Posterior cingulate gyrus (tissue), 11 donors: ENCODE measurements at places on chromosomes 16 and 17.
A peak's percentile ranks its signal among the peaks of the same experiment; 100 is the strongest.

DNA sequence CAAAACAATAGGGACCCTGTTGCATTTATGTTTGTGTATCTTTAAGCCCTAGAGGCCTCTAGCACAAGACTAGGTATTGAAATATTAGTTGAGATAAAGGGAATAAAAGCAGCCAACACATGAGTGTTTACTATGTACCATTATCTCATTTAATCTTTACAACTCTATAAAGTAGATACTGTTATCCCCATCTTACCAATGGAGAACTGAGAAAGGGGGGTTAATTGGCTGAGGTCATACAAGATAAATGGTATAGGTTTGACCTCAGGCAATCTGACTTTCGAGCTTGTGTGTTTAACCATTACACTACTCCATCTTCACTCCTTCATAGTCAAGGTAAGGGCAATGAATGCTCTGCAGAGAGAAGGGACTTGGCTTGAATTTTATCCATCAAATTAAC, 26.3 kb upstream of the STAC2 start:
- DNase-seq, result no peak

DNA sequence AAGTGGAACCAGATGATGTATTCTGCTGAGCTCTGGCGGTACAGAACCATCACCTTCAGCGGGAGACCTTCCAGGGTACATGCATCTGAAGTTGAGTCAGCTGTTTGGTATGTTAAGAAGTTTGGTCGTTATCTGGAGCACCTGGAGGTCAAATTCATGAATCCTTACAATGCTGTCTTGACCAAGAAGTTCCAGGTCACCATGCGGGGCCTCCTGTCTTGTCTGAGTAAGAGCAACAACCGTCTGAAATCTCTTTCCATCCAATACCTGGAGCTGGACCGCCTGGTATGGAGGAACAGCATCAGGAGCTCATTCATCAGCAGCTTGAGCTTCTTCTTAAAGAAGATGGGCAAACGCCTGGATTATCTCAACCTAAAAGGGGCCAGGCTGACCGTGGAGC, 4.0 kb downstream of the FBXO39 start:
- DNase-seq, result no peak

- DNase-seq, result no peak
These were observed 184.4 kb upstream of the CDH11 start for GRCh38 chr16:65306300-65306699.

GRCh38 chr17:38797828-38798227, 1.5 kb downstream of the PIP4K2B start:
- no peak for DNase-seq

GRCh38 chr16:70390774-70391173, 44.1 kb downstream of the DDX19A start:
- peak; percentile 16 for DNase-seq

DNA sequence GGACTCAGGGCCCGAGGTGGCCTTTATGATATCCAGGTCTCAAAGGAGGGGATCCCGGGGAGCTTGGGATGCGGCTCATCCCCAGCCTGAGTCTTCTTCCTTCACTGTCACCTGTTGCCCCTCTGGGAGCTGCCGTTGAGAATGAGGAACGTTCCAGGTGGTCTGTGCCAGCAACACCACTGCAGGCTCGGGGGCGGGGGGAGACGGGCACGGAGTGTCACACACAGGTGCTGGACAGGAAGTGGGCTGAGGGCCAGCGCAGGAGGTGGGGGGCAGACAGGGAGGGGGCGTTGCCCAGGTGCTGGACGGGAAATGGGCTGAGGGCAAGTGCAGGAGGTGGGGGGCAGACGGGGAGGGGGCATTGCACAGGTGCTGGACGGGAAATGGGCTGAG, 28.2 kb downstream of the METRNL start:
- no peak for DNase-seq

DNA sequence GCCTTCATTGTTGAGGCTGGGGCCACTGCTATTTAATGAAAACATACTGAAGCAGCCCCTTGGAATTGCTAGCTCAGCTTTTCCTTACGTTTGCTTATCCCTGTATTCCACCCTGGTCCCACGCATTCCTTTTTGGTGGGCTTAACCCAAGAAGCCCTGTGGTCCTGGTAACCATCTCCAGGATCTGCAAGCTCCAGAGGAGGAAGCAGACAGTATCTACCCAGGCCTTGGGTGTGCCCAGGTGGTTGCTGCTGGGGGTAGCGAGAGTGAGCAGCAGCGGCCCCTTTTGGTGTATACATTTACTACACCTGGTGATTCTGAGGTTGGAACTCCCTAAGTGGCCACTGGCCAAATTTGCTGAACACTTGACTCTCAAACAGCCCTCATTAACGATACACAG, 97.7 kb downstream of the CBLN1 start:
- DNase-seq, result peak; percentile 58

DNA sequence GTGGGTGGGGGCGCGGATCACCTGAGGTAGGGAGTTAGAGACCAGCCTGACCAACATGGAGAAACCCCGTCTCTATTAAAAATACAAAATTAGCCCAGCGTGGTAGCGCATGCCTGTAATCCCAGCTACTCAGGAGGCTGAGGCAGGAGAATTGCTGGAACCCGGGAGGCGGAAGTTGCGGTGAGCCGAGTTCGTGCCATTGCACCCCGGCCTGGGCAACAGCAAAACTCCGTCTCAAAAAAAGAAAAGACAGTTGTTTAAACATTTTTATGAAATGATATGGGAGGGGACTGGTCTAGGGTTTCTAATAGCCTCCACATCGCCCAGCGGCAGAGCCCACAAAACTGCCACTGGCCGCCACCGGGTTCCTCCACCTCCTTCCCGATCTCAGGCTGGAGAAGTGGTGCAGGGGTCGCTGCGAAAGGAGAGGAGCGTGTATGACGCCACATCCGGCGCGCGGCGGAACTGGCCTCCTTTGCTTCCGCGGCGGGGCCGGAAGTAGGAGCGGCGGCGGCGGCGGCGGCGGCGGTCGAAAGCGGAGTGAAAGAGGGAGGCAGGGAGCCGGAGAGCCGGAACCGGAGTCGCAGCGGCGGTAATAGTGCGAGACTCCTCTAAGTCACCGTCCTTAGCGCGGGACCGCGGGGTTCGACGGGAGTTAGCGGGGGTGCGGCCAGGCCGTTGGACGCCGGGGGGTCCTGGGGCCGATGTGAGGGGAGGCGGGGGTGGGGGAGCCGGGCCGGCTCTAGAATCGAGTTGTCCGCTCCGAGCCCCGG, at the start of gene PPP4C:
TSS of gene PPP4C (plus strand) at position 492 of the 773 bp plus-strand sequence. CDS start 384 bp downstream, outside the sequence.
- peak; percentile 98 for DNase-seq

- DNase-seq, result no peak
These were observed 5.6 kb downstream of the CIAO3 start for GRCh38 chr16:734981-735881.

DNA sequence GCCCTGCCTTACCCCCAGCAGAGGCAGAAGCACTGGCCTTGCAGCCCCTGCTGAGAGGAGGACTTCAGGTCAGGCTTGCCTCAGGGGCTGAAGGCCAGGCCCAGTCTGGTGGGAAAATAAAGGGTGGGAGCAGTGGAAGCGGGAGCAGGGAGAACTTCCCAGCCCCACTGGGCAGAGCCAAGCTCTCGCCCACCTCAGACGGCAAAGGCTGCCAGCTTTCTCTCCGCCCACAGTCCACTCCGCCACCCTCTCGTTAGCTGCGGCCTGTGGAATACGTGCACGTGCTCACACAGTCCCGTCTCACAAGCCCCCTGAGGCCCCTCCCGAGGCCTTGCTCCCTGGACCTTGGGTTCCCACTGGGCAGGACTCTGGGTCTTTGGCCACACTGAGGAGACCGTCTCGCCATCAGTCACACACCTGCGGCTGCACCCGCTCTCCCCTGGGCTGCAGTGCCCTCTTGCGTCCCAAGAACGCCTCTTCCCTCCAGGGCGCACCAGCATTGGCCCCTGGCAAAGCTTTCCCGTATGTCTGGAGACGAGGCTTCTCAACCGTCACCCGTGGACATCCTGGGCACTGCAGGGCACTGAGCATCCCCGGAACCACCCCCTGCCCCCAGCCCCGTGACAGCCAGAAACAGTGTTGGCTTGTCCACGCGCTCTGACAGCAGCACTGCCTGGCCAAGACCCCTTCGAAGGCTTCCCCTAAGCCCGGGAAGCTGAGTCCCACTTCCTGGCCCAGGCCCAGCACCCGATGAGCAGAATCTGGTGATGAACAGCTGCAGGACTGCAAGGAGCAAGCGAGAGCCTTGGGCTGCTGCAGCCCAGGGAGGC, 8.3 kb downstream of the MRPL28 start:
- DNase-seq, result peak; percentile 45

- no peak for DNase-seq
These were observed 591 bp downstream of the DHX38 start for GRCh38 chr16:72094266-72094610.

- DNase-seq, result no peak
These were observed 116.9 kb upstream of the CACNG3 start for GRCh38 chr16:24139282-24139681.

GRCh38 chr16:86899151-86899550, 320.8 kb downstream of the FOXL1 start:
- DNase-seq, result no peak

DNA sequence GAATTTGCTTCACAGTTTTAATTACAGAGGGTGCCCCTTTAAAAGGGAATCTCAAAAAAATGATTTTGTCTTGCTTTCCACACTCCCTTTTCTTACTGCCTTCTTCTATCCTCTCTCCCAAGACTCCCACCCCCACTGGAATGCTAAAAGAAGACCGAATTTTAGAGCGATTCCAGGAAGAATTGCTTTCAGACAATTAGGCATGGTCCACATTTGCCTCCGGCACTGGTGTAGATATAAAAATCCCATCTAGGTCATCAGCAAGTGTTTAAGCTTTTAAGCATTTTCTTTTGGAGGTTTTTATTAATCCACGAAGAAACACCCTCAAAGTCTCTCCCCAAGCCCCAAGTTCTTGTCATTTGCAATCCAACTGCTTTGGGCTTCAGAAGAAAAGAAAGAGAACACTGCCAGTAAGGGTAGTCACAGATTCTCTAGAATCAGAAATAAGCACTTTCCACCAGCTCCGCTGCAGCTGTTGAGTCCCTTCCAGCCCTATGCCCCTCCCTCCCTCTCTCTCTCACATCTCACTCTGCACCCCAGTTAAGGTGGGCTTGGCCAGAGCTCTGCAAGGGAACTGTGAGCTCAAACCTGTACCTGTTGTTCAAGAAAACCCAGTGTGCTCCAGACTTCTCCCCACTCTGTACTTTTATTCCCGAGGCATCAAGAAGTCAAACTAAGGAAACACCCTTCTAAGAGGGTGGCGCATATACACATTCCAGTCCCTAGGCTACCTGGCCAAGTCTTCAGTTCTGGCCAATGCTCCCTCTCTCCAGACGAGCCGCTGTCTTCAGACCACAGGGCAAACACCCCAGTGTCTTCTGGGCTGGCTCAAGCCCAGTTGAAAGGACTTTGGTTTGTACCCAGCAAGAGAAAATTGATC, 170.2 kb downstream of the RGS9 start:
- no peak for DNase-seq

DNA sequence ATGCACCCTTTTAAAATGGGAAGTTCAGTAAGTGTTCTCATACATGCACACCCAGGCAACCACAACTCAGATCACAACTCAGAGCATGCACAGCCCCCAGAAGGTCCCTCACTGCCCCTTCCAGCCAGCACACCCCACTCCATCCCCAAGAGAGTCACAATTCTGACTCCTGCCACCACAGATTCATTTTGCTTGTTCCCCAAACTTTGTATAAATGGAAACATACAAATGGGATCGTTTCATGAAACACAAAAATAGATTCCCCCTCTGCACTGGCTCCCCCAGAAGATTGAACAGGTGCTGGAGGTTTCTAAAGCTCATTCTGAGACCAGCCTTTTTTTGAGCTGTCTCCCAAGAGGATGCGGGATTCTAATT, 3.3 kb upstream of the TNFRSF13B start:
- DNase-seq, result no peak

- DNase-seq, result no peak
These were observed 901 bp upstream of the HEATR6 start for GRCh38 chr17:60079401-60080243.

DNA sequence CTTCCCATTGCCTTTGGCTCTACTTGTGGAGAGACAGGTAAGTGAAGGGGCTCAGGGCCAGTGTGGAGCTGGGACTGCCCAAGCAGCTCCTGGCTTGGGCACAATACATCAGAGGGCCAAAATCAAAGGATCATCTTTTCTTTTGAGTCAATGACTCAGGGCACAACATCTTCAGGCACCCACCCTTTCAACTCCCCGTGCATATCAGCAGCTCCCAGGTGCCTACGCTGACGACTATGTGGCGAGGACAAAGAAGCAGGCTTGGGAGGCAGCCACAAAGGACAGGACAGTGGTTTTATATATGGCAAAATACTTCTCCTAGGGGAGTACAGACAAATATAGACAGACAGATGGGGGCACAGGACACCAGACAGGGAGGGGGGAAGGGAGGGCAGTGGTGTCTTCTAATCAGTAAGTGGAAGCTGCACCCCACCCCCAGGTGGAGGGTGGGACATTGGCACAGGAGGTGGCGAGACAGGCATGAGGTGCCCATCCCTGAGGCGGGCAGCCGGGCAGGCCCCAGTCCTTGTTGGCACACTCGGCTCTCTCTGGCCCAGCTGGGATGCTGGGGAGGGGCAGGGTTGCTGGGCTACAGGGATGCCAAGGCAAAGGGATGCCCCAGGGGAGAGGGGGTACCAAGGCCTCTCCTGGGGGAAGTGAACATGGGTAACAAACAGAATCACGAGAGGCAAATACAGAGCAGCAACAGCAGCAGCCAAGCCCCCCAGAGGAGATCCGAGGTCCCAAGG, 7.7 kb upstream of the ARL5C start:
- DNase-seq, result no peak

- no peak for DNase-seq
These were observed 147.6 kb upstream of the HLF start for GRCh38 chr17:55117164-55117563.

DNA sequence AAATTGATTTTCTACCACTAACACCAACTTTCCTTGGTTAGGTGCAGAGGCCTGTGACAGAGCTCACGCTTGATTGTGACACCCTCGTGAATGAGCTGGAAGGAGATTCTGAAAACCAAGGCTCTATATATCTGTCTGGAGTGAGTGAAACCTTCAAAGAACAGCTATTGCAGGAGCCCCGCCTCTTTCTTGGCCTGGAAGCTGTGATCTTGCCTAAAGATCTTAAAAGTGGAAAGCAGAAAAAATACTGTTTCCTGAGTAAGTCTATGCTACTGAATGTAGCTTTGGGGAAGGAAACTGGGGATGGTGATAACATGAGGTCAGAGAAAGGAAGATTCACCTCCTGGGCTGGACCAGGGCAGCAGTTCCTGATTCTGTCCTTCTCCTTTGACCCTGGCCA, 38.3 kb downstream of the REXO5 start:
- DNase-seq, result no peak

- DNase-seq, result peak; percentile 84
These were observed 15.7 kb downstream of the GJD3 start for GRCh38 chr17:40348562-40349476.

DNA sequence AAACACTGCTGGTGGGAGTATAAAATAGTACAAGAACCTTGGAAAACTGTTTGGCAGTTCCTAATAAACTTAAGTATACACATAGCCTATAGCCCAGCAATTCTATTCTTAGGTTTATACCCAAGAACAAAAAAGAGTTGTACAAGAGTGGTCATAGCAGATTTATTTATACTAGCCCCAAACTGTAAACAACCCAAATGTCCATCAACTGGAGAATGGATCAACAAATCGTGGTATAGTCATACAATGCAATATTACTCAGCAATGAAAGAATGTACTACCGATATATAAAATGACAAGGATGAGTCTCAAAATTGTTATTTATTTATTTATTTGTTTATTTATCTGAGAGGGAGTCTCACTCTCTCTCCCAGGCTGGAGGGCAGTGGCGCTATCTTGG, 23.1 kb downstream of the GNGT2 start:
- DNase-seq, result no peak

- peak; percentile 85 for DNase-seq
These were observed 6.7 kb downstream of the RPRML start for GRCh38 chr17:46972346-46972745.

GRCh38 chr16:58510097-58510775, 5.1 kb upstream of the SETD6 start:
- no peak for DNase-seq

GRCh38 chr17:75498039-75498725, 17.2 kb downstream of the CASKIN2 start:
- DNase-seq, result no peak
